CD4-positive, alpha-beta T cell treated with Interleukin-17A for 4 hours (primary cell): ENCODE measurements at places on chromosomes 12 and 14.
A peak's percentile ranks its signal among the peaks of the same experiment; 100 is the strongest.

GRCh38 chr12:77488041-77488620 lies 342.6 kb upstream of the NAV3 start:
- DNase-seq, result no peak

GRCh38 chr12:132521712-132522292 lies 31.9 kb downstream of the FBRSL1 start:
- no peak for DNase-seq

DNA sequence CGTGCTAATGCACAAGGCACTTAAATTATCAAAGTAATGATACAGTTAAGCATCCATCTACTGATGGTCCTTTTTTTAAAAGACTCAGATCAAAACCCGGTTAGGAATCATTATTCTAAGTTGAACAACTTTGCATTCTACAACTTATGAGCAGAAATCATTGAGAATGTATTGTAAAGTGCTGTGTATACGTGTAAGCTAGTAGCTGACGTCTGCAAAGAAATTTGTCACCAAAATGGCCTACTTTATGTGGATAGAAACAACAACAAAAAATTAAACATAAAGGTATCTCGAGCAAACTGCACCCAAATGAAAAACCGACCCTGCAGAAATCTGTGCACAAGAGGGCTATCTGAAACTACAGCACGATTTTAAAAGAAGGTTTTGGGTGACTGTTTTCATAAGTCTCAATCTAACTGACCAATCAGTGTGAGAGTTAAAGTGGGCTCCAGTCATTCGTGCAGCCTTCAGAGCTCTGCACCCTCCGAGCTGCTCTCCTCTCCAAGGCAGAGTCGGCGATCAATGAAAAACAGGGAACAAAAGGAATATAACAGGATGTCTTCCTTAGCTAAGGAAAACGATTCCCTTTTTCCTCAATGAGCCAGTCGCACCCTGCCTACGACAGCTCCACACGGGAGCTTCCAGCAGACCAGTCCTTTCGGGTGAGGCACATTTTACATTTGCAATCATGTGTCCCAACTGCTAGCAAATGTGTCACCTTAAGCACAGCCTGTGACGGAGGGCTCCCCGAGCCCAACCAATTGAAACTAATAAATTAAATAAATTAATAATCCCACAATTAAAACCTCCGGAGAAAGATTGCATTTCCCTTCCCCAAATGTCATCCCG lies 200.7 kb upstream of the FOXN3 start:
- peak; percentile 54 for DNase-seq

DNA sequence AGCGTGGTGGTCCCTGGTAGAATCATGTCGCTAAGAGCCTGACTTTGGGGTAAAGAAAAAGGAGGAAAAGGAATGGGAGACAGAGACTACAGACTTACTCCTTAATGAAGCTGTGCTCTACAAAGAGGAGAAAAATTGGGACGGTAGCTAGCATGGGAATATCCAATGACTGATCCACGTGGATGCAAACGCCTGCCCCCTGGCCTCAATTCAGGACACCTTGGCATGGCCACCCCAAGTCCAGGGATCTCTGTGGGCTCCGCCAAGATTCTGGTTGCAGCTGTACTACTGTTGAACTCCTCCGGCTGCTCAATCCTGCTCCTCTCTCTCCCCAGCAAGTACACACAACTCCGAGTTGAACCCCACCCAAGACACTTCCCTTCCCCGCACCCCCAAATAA lies 70.5 kb upstream of the DIO3 start:
- no peak for DNase-seq

- DNase-seq, result no peak
These were observed 5.8 kb upstream of the LYZ start for GRCh38 chr12:69342421-69342820.

DNA sequence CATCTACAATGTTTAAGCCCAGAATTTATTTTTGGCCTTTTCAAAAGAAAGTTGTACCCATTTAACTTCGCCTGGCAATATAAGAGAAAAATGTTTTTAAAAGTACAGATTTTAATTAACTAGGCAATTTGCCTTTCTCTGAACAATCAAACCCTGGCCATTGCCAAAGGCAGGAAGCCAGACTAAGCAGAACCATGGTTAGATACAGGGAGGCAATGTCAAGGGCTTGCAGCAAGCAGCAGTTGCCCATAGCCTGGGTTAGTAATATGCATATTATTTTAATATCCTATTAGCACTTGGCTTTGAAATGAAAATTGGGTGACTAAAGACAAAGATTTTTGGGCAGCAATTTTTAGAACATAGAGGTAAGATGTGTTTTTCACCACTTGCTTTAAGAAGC lies 51.1 kb upstream of the FRMD6 start:
- no peak for DNase-seq

DNA sequence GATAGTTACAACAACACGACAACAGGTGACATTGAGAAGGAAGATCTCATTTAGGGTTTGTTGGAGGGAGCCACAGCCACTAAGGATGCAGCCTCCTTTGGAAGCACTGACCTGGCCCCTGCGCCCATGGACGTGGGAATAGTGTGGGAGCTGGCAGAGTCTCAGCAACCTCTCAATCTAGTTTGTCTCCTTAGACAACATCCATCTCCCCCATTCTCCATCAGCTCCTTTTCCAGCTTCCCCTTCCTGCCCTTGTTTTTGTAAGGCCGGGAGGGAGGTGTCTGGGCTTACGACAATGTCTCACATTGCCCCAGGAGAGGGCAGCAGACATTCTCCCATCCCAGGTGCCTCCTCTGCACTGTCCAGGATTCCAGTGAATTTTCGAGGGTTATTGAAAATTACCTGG lies 170.2 kb upstream of the PZP start:
- DNase-seq, result no peak

GRCh38 chr14:64708148-64709004 lies 4.2 kb downstream of the PLEKHG3 start:
- DNase-seq, result peak; percentile 44

GRCh38 chr14:98754343-98755020 lies 517.5 kb downstream of the BCL11B start:
- no peak for DNase-seq

GRCh38 chr12:124994437-124994975 lies 1.1 kb downstream of the BRI3BP start:
- DNase-seq, result peak; percentile 13

GRCh38 chr14:60647081-60647836 lies 2.0 kb downstream of the SIX1 start:
- no peak for DNase-seq

- DNase-seq, result peak; percentile 60
These were observed 25.7 kb downstream of the RAB21 start for GRCh38 chr12:71780237-71780822.

- no peak for DNase-seq
These were observed 28.7 kb downstream of the UBE2N start for GRCh38 chr12:93413064-93413463.

- no peak for DNase-seq
These were observed 1.2 kb downstream of the KLHDC2 start for GRCh38 chr14:49769171-49769570.

GRCh38 chr12:13144266-13144828 lies 40.9 kb upstream of the GSG1 start:
- peak; percentile 34 for DNase-seq

DNA sequence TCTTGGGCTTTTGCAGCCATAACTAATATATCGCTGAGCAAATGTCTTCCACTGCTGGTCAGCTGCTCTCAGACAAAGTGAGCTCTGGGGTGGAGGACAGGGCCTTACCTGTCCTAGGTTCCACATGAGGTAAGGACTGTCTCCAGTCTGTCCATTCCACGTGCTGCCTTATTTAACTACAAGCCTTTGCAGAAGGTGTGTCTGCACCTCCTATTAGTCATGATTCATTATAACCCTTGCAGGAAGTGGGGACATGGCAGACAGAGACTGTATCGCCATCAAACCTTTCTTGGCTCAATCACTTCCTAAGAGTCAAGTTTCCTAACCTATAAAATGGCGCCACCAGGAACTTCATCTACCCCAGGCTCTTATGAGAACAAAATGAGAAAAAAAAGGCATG lies 46.9 kb downstream of the SLC25A47 start:
- no peak for DNase-seq

GRCh38 chr14:56195223-56195622 lies 77.0 kb downstream of the PELI2 start:
- no peak for DNase-seq

- DNase-seq, result no peak
These were observed 1.8 kb upstream of the COCH start for GRCh38 chr14:30872602-30873001.

DNA sequence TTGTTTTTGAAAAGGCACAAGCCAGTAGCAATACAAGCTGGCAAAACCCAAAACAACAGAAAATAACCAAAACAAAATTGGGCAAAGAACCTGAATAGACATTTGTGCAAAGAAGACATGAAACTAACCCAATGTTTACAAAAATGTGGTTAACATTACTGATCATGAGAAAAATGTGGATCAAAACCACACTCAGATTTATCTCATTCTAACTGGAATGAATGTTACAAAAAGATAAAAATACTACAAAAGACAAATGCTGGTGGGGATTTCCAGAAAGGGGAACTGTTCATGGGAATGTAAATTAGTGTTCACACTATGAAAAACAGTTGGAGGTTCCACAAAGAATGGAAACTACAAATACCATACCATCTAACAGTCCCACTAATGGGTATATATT lies 26.6 kb downstream of the ASCL4 start:
- DNase-seq, result no peak

GRCh38 chr14:67986131-67986841 lies 166.7 kb downstream of the RAD51B start:
- DNase-seq, result no peak

- DNase-seq, result peak; percentile 83
These were observed 39.7 kb downstream of the KRT80 start for GRCh38 chr12:52151837-52152783.

DNA sequence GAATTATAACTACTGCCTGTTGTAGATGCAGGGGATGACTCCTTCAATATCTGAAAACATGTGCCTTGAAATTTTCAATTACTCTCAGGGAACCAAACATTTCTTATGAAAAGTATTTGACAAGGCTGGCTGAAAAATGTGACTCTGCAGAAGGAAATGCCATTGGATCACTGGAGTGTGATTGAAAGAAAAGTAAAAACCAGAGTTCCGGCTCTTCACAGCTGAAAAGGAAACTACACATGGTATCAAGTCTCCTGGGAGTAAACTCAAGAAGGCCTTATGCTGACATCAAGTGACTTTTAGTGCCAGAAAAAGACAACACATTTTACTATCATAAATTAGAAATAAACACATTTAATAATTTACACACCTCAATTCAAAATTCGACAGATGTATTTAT lies 693.0 kb downstream of the LRFN5 start:
- no peak for DNase-seq

GRCh38 chr12:8829125-8829518 lies 6.7 kb downstream of the A2ML1 start:
- DNase-seq, result no peak

GRCh38 chr12:90501412-90501811 lies 453.6 kb downstream of the CCER1 start:
- no peak for DNase-seq

DNA sequence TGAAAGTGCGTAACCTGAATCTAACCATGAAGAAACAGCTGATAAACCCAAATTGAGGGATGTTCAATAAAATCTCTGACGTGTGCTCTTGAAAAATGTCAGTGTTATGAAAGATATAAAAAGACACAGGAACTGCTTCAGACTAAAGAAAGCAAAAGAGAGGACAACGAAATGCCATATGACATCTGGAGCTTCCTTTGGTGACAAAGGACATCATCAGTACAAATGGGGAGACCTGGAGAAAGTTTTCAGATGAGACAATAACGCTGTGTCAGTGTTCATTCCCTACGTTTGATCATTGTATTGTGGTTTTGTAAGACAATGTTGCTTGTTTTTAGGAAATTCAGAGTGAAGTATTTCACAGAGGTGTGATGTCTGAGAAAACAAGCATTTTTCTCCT lies 125.9 kb upstream of the MAP1LC3B2 start:
- no peak for DNase-seq

DNA sequence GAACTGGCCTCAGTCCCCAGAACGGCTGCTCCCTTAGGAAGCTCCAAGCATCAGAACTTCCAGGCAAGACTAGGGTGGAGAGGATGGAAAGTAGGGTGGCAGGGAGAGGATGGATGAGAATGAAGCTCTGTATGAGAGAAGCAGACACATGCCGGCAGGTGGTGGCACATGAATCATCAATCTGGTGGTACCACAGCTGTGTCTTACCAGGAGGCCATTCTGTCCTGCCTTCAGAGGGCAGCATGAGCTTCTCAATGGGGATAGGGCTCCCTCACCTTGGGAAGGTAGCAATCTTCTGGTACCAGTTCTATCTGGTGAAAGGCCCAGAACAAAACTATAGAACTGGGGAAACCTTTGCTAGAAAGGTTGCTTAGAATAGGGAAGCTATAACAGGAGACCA lies 55.4 kb upstream of the PYGL start:
- no peak for DNase-seq

GRCh38 chr12:101493556-101493955 lies 18.4 kb downstream of the SPIC start:
- no peak for DNase-seq

GRCh38 chr14:61608245-61609165 lies 86.8 kb upstream of the HIF1A start:
- DNase-seq, result no peak

DNA sequence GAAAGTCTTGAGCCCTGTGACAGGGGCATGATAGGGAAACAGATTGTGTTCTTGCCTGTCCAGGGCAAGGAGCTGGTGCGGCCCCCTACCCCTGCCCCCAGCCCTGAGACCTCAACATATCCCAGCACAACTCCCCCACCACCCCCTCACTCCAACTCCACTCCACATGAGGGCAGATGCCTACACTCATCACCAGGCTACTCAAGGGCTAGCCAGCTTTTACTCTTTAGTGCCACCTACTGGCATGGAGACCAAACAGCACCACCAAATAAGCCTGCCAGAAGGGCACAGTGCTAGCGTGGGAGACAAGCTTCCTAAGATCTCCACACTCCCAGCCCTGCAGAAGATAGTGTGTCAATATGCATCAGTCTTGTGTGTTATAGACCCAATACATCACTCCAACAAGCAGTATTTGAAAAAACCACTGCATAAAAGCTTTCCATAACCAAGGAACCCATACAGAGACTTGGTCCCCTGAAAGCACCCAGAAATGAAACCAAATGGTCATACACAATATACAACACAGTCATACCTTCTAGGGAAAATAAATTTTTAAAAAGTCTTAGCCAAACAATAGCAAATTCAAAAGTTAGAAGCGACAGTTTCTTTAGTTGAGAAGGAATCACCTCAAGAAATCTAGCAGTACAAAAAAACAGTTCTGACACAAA lies 154.4 kb downstream of the KCNK10 start:
- peak; percentile 65 for DNase-seq

DNA sequence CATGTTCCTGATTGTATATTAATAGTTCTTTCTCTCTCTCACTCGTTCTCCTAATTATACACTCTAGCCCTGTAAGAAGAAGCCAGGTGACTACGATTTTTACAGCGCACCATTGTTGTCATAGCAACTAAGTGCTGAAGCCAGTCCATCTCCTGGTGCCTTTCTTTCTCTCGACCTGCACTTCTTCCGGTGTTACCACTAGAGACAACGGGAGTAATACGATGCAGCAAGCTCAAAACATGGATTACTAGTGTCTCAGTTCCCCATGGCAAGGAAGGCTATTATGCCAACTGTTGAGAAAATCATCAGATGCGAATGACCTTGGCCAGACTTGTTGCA lies 40.8 kb upstream of the DCD start:
- no peak for DNase-seq

GRCh38 chr14:103861413-103862392 lies 14.3 kb upstream of the PPP1R13B start:
- DNase-seq, result no peak

GRCh38 chr12:69440016-69440415 lies 30.2 kb upstream of the FRS2 start:
- DNase-seq, result no peak
